ENCODE measurements at places on chromosomes 5 and 9. TPM values are rescaled to one million over a fixed set of nuclear protein-coding genes. Genes with fewer than 3 reads are reported as not detected.

GRCh38 chr9:34995670-34996060 is 6.1 kb downstream of the DNAJB5 start:
- peak; percentile 19 for DNase-seq

GRCh38 chr9:20783057-20784038 is 99.3 kb downstream of the FOCAD start:
- no peak for DNase-seq

- no peak for DNase-seq
Observed at GRCh38 chr9:111854799-111855198, 41.8 kb upstream of the UGCG start.

DNA sequence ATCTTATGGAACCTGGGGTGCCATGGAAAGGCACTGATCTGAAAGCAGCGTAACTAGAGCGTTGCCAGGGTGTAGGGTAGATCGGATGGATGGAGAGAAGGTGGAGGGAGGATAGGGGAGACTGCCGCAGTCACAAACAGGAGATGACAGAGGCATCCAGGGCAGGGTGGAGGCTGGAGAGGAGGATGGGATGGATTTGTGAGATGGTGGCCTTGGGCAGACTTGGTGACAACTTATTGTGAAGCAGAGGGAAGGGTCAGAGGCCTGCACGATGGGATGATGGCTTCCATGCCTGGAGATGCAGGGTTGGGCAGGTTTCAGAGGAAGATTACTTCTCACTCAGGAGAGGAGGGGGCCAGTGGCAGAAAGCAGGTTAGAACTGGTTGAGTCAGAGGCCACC is 2.4 kb downstream of the GLIPR2 start:
- no peak for DNase-seq

DNA sequence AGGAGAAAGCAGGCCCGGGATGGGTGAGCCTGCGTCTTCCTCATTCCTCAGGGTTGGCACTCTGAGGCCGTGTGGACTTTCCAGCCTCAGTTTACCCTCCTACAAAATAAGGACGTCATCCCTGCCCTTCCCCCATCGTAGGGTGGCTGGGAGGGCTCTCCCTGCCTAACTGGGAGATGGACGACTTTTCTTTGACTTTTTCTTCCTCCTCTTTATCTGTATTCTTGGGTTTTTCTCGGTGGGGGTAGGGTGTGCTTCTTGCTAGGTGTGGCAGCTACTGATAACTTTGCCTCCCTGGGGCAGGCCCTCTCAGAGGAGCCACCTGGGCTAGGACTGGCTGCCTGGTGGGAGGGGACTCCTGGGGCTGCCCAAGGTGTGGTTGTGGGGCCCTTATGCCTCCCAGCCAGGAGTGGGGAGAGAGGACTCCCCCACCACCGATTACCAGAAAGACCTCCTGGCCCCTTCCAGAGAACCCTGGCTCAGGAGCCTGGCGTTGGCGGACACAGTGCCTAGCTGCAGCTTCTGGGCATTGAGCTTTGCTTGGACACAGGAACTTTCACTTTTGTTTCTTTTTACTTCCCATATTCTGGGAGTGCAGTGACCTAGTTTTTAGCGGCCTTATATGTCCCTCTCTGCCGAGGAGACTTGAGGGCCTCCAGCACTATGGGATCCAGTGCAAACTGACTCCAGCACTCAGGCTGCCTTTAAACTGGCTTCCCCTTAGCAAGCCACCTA is 6.1 kb downstream of the GLIPR2 start:
- DNase-seq = no peak

The SHOC1 gene
- 0.91 TPM for total RNA-seq

The HTR1A gene
- total RNA-seq = not detected

The PITX1 gene
- 2.4 TPM for total RNA-seq
